Activated CD4-positive, CD25-positive, alpha-beta regulatory T cell (primary cell): ENCODE measurements at places on chromosomes 5 and 9.

DNA sequence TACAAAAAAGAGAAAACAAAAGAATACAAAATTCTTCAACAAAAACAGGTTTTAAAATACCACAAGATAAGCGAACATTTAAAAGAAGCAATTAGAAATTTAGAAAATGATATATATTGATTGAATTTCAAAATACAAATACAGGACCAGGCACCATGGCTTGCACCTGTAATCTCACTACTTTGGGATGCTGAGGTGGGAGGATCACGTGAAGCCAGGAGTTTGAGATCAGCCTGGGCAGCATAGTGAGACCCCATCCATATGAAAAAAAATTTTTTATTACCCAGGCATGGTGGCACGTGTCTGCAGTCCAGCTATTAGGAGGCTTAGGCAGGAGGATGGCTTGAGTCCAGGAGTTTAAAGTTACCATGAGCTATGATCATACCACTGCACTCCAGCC lies 109.9 kb upstream of the SLC30A5 start:
- no peak for DNase-seq

GRCh38 chr9:127927988-127928675 lies 2.4 kb downstream of the PIP5KL1 start:
- no peak for DNase-seq

GRCh38 chr9:126531035-126531571 lies 82.6 kb upstream of the LMX1B start:
- no peak for DNase-seq

DNA sequence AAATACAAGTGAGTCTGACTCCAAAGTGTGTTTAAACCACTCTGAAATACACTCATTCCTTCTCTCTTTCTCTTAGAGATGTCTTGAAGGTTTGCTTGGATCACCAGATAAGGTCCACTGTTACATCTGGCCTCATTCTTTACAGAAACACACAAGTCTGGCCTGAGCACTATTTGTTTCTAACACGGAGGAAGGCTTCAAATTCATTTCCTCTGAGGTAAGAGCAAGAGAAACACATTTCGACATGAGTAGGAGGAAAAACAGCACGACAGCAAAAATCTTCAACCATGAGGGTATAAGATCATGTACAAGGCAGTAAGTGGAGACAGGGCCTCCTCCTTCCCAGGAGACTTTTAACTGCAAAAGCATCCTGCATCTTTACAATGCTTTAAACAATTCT lies 8.0 kb downstream of the SIL1 start:
- no peak for DNase-seq

- no peak for DNase-seq
Measured at GRCh38 chr9:38015266-38015665, 53.8 kb downstream of the SHB start.

DNA sequence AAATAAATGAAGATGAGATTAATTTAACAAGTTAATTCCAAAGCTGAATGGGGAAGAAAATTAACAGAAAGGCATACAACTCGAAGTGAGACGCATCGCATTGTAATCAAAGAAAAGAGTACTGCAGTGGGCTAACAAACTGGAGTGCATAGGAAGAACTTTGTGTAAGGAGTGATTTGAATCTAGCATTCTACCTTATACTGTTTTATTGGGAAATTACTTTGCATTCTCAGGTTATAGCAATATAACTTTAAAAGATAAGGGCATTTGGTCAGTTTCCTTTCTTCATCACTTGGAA lies 124.5 kb upstream of the TLE4 start:
- DNase-seq = no peak
